ENCODE measurements at places on chromosomes 3 and 15. TPM values are rescaled to one million over a fixed set of nuclear protein-coding genes. Genes with fewer than 3 reads are reported as not detected.

DNA sequence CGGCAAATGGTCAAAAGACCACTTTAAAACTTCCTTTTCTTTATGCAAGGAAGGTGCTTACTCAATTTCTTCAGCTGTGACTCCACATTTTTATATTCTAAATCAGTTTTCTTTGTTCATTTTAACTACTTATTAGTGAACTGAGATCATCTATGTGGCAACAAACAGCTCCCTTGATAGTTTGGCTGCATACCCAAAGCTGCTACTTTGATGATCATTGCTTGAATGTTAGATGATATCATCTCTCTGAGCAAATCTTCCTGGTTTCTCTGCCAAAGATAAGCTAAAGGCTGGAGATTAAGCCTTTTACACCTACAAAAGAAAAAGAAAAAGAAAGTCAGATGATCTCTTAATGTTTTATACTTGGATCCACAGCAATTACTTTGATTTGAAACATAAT, 95.5 kb downstream of the DPH6 start:
- no peak for DNase-seq

GRCh38 chr15:66865622-66866611, 163.9 kb downstream of the SMAD6 start:
- no peak for DNase-seq

SCG5 gene
- 26.6 TPM for polyA plus RNA-seq

DNA sequence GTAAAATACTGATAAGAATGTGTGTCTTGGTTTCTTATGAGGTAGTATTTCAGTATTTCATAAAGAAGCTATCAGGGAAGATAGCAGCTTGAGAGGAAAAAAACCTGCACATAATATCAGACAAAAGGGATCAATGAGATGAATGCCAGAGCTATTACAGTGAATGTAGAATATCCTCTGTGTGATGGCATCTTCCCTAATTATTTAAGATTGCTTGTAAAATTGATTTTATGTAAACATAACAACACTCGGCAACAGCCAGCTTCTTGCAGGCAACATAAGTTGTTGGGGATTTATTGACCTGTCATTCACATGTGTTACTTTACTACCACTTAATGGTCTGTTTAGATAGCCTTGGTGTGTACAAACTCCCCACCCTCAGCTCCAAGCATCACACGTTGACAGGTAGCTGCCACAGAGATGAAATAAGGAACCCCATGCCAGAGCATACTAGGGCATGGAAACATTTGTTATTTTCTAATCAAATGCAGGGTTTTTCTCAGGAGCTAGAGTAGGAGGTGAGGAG, 49.2 kb upstream of the RARB start:
- no peak for DNase-seq

DNA sequence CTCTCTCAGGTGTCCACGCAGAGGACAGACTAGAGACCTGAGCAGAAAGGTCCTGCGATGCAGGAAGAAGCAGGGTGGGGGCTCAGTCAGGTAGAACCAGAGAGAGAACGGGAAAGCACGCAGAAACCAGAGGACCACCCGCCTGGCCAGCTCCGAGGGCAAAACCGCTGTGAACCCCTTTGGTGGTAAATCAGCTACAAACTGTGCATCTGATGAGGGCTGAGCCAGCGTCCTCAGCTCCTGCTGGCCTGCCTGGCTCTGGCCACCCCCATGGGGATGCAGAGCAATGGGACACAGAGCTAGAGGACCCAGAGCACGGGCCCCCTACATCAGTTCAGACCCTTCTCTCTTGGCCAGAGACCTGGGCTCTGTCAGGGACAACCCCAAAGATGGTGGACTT, 44.6 kb downstream of the WNT7A start:
- no peak for DNase-seq

Data from renal cortex interstitium (tissue), 15 donors.